ENCODE measurements at places on chromosomes 3 and 15.
A peak's percentile ranks its signal among the peaks of the same experiment; 100 is the strongest.

DNA sequence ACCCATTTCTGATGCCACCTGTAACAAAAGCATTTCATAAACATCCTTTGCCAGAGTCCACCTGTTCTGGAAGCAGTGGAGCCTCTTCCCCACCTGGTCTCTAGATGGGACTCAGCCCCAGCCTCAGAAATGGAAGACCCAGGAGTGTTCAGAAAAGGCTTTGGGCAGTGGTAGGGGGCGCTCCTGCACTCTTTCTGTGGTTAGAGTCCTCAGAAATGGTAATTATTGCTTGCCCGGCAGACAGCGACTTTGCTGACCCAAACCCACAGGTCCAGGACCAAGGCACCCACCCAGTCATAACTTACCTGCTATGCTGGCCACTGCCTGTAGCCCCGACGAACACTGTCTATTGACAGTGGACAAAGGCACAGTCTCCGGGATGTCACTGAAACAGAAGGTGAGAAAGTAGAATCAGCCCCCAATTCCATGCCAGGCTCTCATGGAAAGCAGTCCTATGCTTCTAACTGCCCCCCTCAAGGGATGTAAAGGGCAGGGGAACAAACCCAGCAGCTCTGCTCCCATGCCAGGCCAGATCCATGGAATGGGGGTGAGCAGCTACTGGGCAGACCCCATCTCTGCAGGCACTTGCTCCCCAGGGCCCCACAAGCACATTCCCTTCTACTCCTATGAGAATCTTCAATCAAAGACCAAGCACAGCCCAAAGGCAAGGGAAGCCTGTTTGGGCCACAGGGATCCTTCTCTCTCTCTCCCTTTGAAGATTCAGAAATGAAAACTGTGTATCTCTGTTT lies 5.1 kb downstream of the ACAA1 start:
- peak; percentile 42 for DNase-seq

- DNase-seq, result no peak
Measured at GRCh38 chr3:182041668-182042291, 330.1 kb downstream of the SOX2 start.

DNA sequence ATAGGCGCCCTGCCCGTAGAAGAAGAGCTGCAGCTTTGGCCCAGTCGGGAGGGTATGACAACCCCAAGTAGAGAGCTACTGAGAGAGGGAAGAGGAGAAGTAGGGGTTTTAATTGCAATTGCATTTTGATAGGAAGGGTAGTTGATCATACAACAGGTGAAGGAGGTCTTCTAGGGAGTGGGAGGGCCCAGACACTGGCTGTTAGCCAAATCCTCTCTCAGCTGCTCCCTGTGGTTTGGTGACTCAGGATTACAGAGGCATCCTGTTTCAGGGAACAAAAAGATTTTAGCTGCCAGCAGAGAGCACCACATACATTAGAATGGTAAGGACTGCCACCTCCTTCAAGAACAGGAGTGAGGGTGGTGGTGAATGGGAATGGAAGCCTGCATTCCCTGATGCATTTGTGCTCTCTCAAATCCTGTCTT lies 408.9 kb upstream of the THBS1 start:
- DNase-seq, result no peak

- no peak for DNase-seq
Measured at GRCh38 chr3:140216249-140216648, 281.3 kb downstream of the CLSTN2 start.

GRCh38 chr3:131705558-131706051 lies 202.8 kb upstream of the MRPL3 start:
- DNase-seq, result no peak

DNA sequence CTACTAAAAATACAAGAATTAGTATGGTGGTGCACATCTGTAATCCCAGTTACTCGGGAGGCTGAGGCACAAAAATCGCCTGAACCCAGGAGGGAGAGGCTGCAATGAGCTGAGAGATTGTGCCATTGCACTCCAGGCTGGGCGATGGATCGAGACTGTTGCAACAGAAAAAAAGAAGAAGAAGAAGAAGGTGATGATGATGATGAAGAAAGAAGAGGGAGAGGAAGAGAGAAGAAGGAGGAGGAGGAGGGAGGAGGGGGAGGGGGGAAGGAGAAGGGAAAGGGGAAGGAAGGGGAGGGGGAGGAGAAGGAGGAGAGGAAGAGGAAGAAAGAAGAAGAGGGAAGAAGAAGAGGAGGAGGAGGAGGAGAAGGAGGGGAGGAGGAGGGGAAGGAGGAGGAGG lies 33.2 kb upstream of the ZNF710 start:
- no peak for DNase-seq

- DNase-seq, result no peak
Measured at GRCh38 chr3:124397088-124397487, 333.2 kb upstream of the UMPS start.

GRCh38 chr3:16834753-16835152 lies 50.0 kb upstream of the PLCL2 start:
- DNase-seq, result no peak

DNA sequence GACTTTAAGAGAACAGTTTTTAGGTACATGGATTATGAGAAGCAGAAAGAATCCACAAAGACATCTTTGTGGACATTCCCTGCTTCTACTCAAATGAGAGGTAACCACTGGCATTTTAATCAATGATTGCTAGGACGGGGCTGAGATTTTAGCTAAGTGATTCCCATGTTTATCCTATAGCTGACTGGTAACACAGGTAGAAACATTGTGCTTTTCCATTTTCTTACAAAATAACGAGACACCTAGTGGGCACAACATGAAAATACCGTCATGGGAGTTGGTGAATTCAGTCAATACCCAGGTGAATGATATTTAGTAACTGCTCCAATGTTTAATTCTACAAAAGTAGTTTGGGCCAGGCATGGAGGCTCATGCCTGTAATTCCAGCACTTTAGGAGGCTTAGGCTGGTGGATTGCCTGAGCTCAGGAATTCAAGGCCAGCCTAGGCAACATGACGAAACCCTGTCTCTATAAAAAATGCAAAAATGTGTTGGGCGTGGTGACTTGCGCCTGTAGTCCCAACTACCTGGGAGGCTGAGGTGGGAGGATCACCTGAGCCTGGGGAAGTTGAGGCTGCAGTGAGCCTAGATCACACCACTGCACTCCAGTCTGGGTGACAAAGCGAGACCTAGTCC lies 37.2 kb upstream of the DENND4A start:
- DNase-seq, result no peak

- DNase-seq, result no peak
Measured at GRCh38 chr3:174223042-174223441, 636.1 kb upstream of the NAALADL2 start.

- no peak for DNase-seq
Measured at GRCh38 chr3:38526792-38527191, 30.7 kb downstream of the EXOG start.

GRCh38 chr3:155386919-155387318 lies 93.4 kb upstream of the STRIT1 start:
- no peak for DNase-seq

- no peak for DNase-seq
Measured at GRCh38 chr3:5464649-5465048, 277.1 kb downstream of the EDEM1 start.

- DNase-seq, result no peak
Measured at GRCh38 chr3:32553459-32553858, 17.2 kb downstream of the DYNC1LI1 start.

GRCh38 chr15:56735589-56735988 lies 2.3 kb upstream of the ZNF280D start:
- DNase-seq, result no peak

DNA sequence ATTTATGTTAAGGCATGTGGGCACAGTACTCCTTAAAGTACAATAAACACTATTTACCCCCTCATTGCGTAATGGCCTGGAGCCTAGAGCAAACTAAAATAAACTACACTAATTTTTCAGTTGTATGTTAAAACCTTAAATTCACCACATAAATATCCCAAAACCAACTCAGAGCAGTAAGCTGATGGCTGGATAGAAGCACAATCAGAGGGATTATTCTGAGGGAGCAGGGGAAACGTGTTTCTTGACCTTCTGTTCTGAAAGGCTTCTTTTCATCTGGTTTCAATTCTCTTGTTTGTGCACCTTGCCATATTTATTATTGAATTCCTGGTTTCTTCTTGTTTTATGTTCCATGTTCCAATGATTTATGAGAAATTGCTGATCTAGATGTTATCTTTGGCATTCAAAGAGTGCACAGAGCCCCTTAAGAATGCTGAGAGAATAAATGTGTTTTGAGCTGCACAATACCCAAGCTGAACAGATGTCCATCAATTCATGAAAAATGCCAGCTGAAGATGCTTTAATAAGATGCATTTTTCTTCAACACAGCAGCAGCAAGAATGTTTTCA lies 29.6 kb downstream of the RPL22L1 start:
- no peak for DNase-seq

DNA sequence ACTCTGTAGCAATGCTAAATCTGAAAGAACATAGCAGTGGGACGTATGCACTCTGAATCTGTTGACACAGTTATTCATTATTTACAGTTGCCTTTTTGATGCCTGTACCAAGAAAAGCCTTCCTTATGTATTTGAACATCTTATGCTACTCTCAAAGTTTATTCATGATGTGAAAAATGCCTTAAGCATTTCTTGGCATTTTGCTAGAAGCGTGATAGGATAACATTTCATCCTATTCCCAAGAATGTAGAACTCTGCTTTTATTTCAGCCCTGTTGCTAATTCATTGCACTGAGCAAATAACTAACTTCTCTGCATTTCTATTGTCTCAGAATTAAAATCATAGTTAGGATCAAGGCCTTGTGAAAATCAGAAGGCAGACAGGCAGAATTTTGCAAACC lies 105.5 kb downstream of the STRIT1 start:
- DNase-seq, result no peak

- no peak for DNase-seq
Measured at GRCh38 chr3:11282250-11283138, 10.3 kb downstream of the ATG7 start.

Data from CD8-positive, alpha-beta T cell (primary cell).